ENCODE measurements at places on chromosomes 16 and 17. TPM values are rescaled to one million over a fixed set of nuclear protein-coding genes. Genes with fewer than 3 reads are reported as not detected.

GRCh38 chr16:88327561-88328312 lies 55.0 kb upstream of the ZNF469 start:
- no peak for ATAC-seq

- no peak for ATAC-seq
Measured at GRCh38 chr16:31071861-31072260, 2.2 kb downstream of the ZNF668 start.

Gene TMEM235
- not detected for total RNA-seq

DNA sequence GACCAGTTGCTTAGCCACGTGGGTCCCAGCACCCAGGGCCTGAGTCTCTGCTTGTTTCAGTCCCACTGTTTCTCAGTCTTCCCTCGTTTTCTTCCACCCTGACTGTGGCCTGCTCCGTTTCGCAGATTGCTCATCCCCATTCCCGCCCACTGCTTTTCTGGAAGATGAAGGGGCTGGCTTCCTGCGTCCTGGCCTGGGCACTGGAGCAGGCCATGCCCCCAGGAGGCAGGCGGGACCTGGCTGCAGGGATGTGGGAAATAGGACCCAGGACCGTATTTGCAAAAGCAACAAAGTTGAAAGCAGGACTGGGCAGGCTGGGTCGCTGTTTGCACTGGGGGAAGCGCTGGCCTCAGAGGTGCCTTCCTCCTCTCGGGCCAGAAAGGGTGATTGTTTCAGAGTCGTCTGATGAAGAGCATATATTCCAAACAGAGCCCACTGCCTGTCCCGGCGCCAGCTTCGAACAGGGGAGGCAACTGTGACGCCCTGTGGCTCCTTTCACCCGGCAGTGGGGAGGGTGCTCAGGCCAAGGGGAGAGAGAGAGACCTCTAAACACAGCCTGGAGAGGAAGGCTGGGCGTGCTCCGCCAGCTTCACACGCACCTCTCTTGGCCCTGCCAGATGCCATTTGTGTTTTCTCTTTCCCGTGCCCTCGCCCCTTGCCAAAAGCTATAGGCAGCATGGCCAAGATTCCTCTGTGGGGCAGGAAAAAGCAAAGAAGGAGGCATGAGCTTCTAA lies 108.6 kb downstream of the CMIP start:
- peak; percentile 23 for ATAC-seq

GRCh38 chr17:76579281-76579680 lies 6.4 kb downstream of the ST6GALNAC2 start:
- no peak for ATAC-seq

DNA sequence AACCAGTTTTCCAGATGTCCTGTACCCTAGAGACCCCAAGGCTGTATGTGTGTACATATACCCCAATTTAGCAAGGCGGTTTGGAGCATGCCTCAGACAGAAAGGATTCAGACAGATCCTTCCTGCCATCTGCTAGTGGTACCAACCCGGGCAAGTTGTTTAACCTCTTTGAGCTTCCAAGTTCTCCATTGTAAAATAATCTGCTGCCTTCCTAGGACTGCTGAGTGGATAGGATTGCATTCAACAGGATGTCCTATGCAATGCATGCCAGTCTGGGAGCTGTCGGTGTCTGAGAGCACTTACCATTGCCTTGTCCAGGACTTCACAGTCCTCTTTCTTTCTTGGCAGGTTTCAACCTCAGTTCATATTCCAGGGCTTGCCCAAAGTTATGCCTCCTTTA lies 1.9 kb downstream of the CDH13 start:
- ATAC-seq: no peak

DNA sequence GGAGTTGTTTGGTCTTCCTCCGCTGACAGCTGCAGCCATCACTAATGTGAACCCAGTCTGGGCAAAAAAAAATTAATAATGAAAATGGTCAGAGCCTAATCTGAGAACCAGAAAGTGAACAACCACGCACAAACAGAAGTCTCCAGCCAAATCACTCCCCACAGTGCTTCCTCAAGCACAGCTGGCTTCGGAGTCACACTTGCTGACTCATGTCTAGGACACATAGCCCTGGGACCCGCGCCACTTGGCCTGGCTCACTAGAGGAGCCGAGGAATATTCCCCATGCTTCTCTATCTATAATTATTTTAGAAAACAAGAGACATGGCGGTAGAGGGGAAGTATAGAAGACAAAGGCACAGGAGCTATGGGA lies 109.1 kb downstream of the ZFHX3 start:
- ATAC-seq: peak; percentile 95

- ATAC-seq: no peak
Measured at GRCh38 chr16:30839523-30840227, 52.7 kb upstream of the ZNF629 start.

DNA sequence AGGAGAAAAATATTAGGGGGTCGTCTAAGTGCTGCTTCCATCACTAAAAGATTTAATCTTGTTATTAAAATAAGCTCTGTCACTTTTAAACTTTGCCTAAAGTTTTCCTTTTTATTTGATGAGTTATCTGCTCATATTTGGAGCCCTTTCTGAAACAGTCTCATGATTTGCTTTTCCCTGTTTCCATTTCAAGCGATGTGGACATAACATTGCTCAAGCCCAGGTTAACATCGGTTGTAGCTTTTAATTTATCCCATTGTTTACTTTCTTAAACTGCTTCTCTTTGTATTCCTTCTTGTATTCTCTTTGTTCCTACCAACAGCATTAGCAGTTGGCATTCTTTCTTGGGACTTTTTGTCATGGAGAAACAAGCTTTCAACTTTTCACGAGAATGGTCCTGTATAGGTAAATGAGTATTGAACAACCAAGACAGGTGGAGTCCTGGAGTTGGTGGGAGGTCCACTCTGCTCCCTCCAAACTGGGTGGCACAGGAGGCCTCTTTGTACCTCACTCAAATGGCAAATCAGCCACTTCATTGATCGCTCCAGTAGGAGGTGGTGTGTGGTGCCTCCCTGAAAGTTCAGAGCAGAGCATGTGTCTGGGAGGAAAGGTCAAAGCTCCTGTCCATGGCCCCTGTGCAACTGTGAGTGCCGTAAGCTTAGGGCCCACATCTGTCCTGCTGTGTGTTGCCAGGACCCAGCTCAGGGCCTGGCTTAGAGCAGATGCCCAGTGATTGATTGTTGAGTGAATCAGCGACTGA lies 107.0 kb downstream of the CYLD start:
- ATAC-seq: no peak

DNA sequence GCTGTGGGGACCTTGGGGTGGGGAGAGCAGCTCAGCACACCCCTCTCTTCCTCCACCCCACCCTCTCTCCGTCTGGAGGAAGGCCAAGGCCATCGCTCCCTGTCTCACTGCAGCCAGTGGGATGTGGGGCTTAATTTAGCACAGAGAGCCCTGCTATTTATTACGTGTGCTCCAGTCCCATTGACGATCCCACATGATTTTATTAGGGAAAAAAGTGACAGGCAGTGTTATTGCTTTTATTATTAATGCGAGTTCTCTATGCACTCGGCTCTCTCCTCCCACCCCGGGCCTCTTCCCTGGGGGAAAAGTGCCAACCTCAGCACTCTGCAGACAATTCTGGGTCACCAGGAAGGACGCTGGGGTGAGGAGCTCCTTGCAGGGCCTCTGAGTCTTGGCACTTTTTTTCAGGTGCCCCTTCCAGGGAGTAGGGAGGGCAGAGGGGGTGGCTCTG lies 57.3 kb downstream of the MGAT5B start:
- ATAC-seq: no peak

- no peak for ATAC-seq
Measured at GRCh38 chr16:55152875-55153390, 171.1 kb upstream of the IRX6 start.

Gene OR4D1
- total RNA-seq: not detected

DNA sequence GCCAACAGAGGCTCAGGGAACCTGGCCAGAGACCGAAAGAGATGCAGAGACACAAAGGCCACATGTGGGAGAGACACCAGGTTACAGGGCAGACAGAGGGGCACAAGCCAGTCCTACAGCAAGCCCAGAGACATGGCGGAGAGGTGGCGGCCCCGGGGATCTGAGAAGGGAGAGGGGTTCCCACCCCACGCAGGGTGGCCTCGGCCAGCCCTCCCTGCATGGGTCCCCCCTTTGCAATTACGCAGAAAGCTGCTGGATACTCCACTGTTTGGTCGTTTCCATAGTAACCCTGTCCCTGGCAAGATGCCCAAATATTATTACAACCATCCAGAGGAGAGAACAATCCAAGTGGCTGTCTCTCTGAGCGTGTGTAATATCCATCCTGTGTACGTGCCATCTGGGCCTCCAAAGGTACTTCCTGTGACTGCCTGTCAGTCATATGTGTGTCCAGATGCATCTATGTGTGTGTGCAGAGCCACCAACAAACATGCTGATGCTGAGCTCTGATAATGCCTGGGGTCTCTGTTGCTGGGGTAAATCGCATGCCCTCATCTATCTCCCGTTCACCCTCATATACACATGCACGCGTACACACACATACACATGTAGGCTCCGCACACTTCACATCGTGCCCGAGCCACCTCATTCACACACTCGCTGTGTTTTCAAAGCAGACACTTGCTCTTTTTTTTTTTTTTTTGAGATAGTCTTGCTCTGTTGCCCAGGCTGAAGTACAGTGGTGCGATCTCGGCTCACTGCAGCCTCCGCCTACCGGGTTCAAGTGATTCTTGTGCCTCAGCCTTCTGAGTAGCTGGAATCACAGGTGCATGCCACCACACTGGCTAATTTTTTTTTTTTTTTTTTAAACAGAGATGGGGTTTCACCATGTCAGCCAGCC lies 5.5 kb downstream of the PCGF2 start:
- ATAC-seq: peak; percentile 81

DNA sequence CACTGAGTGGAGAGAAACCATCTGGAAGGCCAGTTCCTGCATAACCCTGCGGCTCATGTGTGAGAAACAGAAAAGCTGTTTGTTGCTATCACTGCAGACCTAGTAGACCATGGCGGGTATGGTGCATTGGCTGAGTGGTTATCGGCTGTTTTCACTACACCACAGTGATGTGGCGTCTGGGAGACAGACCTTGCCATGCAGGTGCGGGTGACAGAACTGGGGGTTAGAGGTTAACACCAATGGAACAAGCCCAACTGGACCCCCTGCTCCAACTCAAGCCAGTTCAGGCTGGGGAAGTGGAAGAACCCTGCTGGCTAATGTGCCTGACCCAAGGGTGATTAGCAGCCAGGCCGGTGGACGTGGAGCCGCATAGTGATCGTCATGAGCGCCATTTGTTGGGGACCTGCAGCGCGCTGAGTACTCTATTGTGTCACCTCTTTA lies 91.9 kb downstream of the IRF8 start:
- ATAC-seq: no peak

- ATAC-seq: no peak
Measured at GRCh38 chr17:50719924-50720794, 756 bp downstream of the LUC7L3 start.

- ATAC-seq: no peak
Measured at GRCh38 chr17:43841282-43841681, 5.7 kb upstream of the CD300LG start.

Gene TMEM101
- total RNA-seq: 34.5 TPM

DNA sequence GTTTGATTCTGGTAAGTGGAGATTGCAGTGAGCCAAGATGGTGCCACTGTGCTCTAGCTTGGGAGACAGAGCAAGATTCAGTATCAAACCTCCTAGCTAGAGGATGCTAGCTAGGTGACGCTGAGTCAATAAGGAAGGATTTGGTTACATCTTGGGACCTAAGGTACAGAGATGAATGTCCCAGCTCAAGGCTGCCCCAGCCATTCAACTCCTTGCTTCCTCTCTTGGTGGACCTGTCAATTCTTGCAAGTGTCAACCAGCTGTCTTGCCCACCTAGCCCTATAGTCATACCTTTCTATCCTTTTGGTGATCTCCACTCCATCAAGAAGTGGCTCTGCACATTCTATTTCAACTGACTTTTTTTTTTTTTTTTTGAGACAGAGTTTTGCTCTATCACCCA lies 1.4 kb upstream of the MILR1 start:
- ATAC-seq: no peak

GRCh38 chr17:74690409-74690825 lies 22.3 kb downstream of the CD300LF start:
- ATAC-seq: peak; percentile 58

GRCh38 chr16:3946604-3947180 lies 66.2 kb upstream of the CREBBP start:
- no peak for ATAC-seq

DNA sequence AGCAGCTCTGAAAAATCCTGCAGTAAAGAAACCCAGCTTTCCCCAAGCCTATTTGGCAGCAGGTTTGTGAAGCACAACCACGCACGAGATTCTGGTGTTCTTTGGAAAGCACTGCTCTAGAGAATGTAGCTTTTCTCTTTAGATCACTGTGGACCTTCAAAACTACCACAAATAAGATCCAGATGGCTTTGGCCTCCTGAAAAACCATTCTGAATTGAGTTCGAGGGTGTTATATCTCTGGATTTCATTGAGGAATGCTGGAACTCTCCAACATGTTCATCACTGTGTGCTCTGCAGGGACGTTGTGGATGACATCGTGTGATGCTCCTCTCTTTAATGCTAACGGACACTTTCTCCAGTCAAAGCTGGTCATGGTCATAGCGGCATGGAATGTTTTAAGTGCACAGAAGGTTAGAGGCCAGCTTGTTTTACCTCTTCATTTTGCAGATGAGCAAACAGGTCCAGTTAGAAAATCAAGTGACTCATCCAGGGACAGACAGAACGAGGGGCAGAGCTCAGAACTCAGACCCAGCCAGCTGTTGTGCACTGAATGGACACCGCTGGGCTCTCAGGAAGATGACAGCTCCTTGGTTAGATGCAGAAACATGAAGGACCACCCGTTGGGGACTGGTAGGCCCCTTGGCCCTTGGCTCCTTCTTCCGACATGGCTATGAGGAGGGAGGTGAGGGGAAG lies 37.2 kb downstream of the CCDC42 start:
- ATAC-seq: no peak

Gene EVPL
- total RNA-seq: 4.4 TPM

Gene PIGS
- 40.8 TPM for total RNA-seq

- ATAC-seq: peak; percentile 67
Measured at GRCh38 chr17:65013613-65014391, 42.7 kb downstream of the GNA13 start.

- ATAC-seq: peak; percentile 0
Measured at GRCh38 chr16:528111-529011, 849 bp downstream of the CAPN15 start.

Gene STH
- total RNA-seq: not detected

Gene RTN4RL1
- total RNA-seq: 0.58 TPM

Gene ZNF286A
- 18.3 TPM for total RNA-seq

GRCh38 chr17:36529121-36529520 lies 5.5 kb downstream of the MYO19 start:
- no peak for ATAC-seq

- peak; percentile 72 for ATAC-seq
Measured at GRCh38 chr17:42275527-42276358, 448 bp downstream of the STAT5B start.

Gene TPSG1
- total RNA-seq: not detected

Gene NPIPA3
- total RNA-seq: 0.39 TPM

DNA sequence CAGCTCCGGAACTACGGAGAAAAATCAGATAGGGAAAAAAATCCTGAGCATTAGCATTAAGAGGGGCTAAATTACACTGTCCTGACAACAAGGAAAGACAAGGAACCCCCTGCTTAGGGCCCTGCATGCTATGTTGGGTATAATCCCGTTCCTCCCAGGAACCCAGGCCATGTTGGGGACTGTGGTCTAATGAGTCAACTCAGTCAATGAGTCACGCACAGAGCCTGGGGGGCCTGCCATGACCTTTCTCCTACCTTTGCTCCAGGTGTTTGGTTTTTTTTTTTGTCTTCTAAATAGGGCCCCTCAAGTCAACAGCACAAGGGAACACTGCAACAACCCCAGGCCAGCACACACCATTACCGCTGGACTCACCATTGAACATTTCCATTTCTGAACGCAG lies 8.9 kb upstream of the ZNF200 start:
- ATAC-seq: no peak

Data from gastroesophageal sphincter (tissue), 4 donors.